Stimulated activated CD4-positive, alpha-beta T cell treated with anti-CD3 and anti-CD28 coated beads, TNF-alpha, amount 100 ng/mL, for 24 hours (primary cell): ENCODE measurements at places on chromosomes 12 and 14.

- DNase-seq, result no peak
Observed at GRCh38 chr12:27644158-27644845, 51.9 kb upstream of the REP15 start.

DNA sequence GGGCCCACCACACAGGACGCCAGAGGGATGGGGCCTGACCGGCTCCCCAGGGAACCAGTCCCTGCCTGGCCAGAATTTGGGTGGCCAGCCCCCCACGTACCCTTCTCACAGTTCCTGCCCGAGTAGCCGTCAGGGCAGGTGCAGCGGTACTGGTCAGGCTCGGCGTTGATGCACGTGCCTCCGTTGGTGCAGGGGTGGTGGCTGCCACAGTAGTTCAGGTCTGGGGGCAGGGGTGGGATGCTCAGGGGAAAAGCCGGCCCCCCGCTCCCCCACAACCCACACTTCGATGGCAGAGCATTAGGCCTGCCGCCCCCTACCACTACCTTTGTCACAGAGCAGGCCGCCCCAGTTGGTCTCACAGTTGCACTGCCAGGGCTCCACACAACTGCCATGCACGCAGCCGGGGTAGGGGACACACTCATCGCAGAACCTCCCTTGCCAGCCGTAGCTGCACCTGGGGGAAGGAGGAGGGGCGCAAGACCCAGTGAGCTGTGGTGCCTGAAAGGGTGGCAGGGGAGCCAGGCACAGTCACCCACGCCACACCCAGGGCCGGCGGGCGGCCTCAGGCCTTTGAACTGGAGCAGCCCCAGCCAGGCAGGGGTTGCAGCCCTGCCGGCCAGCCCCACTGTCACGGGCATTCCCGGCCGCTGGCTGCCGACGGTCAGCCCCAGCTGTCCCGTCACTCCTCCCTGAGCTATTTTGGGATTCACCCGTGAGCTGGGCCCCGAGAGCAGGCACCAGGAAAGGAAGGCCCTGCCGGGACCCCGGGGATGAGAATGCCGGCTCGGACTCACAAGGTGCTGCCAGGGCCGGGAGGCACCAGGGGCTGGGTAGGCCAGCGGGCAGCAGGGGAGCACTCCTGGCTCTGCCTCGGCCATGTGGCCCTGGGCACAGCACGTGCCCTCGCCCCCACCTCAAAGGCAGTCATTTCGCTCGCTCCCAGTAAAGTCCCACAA, 16.5 kb downstream of the JAG2 start:
- no peak for DNase-seq

DNA sequence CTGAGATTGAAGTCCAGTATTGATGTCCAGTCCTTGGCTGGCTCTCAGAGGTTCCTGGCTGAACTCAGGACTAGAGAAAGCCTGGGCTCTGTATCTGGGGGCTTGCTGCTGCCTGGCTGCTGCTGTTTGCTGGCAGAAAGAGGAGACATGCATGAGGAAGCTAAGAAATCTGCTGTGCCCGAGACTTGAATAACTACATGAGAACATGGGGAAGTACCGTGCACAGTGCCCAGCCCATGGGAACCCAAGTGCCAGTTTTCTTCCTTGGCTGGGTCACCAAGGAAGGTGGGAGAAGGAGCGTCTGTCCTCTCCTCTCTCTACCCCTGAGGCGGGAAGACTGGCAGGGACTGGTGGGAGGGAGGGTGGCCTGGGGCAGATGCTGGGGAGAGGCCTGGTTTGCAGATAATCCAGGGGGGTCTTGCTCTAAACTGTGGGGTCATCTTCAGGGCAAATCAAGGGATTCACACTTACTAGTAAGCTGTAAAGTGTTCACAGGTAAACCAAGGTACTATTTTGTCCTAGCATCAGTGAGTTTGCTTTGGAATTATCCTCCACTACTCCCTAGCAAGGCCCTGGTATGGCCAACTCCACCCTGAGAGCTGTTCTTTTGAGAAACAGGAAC, 13.8 kb upstream of the ZFP36L1 start:
- DNase-seq, result no peak

GRCh38 chr14:60512973-60513571, 4.1 kb downstream of the SIX6 start:
- no peak for DNase-seq

GRCh38 chr12:14956024-14956891, 5.1 kb downstream of the ARHGDIB start:
- no peak for DNase-seq

DNA sequence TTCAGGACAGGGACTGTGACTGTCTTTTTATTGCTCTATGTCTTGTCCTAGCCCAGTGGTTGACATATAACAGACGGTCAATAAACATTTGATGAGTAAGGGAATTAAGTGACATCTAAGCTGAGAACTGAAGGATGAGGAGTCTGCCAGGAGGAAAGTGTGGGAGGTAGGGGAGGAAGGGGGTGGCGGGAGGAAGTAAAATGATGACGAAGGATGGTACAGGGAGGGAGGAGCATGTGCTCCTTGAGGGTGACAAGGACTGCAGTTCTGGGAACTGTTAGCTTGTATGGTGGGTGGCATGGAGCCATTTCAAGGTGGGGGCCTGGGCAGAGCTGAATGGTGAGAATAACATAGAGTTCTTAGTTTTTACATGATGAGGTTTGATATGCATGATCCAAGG, 64.4 kb downstream of the RGS6 start:
- no peak for DNase-seq

GRCh38 chr14:79279645-79280597, 931.4 kb downstream of the DIO2 start:
- DNase-seq, result no peak
